Activated T-cell treated with anti-CD3 and anti-CD28 coated beads, Interleukin-2, amount 50 U/mL, for 48 hours (primary cell): ENCODE measurements at places on chromosomes 16 and 17.

- no peak for DNase-seq
Observed at GRCh38 chr16:84836234-84836647, 16.5 kb downstream of the CRISPLD2 start.

GRCh38 chr17:59165933-59166342, 10.4 kb downstream of the PRR11 start:
- peak; percentile 36 for DNase-seq

- no peak for DNase-seq
Observed at GRCh38 chr17:55663400-55663799, 59.3 kb downstream of the TMEM100 start.

DNA sequence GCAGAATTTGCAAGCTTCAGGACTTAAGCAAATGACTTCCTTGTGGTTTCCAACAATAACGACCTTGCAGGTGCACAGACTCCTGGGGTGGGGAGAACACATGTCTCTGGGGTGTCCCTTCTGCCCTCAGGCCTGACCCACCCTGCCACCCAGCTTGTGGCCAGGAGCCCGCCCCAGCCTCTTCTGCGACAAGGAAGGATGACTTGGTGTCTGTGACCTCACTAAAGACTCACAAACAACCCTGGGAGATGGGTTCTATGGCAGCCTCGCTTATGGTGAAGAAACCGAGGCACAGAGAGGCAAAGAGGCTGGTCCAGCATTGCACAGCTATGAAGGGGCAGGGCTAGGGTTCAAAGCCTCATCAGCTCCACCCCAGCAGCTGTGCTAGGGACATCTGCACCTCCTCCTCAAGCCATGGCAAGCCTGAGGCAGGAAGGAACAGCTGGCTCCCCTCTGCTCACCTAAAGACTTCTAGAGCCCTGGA, 2.6 kb downstream of the ATP2A3 start:
- DNase-seq = peak; percentile 47

DNA sequence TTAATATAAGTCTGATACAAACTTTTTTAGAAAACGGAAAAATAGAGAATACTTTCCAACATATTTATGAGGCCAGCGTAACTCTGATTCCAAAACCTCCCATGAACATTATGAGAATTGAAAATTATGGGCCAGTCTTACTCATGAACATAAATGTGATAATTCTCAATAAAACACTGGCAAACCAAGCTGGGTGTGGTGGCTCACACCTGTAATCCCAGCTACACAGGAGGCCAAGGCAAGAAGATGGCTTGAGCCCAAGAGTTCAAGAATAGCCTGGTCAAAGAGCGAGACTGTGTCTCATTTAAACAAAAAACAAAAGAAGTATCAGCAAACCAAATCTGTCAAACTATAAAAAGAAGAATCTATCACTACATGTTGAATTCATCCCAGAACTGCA, 47.8 kb downstream of the CCDC57 start:
- DNase-seq = no peak

- DNase-seq = peak; percentile 47
Observed at GRCh38 chr16:65117811-65118448, 3.9 kb downstream of the CDH11 start.
